ENCODE measurements at places on chromosomes 6 and 20.

DNA sequence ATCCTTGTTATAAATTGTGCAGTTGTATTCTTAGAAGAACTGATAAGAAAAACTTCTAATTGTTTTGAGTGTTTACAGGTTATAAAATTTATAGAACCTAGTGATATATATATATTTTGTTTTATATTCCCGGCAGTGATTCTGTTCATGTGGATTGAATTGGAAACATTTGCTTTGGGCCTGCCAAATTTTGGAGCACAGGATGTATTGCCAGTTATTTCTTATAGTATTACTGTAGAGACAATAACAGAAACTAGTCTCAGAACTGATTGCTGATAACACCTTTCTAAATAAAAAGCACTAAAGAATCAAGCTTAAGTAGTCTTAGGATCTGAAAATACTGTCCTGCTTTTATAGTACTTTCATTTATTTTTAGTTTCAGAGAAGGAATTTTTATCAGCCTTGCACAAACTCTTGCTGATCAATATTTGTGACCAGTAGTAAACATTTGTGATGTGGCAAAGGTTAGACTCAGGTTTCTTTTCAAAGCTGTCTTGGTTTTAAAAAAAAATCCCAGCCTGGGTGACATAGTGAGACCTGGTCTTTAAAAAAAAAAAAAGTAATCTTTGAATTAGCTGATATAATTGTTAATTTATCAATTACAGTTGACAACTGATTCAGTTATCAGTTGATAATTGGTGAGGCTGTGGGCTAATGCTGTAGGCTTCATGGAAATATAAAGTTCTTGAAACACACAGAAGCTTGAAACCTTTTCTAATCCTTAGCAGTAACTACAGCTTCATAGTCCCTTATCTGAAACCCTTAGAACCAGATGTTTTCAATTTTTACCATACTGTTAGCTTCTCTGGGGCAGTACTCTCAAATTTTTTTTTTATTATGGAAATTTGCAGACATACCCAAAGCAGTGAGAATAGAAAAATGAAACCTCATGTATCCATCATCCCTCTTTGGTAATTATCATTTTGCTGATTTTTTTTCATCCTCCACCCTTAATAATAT, 42.4 kb downstream of the RNGTT start:
- DNase-seq: no peak

DNA sequence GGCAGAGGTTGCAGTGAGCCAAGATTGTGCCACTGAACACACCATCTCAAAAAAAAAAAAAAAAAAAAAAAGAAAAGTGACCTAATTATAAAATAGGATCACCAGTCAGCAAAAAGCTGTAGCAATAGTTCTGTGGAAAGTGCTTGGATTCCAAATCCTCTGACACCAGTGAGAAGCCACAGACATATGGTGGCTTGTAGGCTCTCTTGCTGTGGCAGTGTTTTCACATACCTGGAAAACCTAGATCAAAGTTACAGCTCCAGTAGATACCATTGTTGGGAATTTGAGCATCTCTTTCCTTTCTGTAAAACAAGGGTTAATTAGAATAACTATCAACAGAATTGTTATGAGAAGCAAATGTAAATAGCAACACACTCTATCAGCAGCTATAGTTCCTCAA, 4.1 kb downstream of the CCDC170 start:
- DNase-seq: no peak

DNA sequence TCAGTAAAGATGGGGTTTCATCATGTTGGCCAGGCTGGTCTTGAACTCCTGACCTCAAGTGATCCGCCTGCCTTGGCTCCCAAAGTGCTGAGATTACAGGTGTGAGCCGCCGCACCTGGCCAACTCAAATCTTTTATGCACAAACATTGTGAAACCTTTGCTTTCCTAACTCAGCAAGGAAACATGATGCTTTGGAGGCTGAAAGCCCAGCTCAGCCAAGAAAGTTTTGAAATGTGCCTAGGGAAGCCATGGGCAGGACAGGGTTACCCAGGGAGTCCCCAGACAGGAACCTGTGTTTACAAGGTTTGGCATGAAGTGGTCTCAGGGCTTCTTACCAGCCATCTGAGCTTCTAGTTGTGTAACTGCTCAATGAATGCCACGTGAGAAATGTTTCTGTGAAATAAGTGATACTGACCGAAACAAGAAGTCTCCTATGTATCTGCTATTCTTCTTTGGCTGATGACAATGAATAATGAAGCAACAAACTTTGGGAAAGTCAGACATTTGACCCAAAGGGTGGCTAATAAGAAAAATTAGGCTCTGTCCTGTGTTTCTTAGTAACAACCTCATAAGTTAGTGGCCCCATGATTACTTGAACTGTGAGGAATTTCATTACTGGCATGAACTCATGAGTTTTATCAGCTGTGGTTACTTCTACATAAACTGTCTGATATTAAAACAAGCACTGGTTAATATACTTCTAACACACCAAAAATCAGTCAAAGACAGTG, 163.5 kb downstream of the KIF6 start:
- no peak for DNase-seq

DNA sequence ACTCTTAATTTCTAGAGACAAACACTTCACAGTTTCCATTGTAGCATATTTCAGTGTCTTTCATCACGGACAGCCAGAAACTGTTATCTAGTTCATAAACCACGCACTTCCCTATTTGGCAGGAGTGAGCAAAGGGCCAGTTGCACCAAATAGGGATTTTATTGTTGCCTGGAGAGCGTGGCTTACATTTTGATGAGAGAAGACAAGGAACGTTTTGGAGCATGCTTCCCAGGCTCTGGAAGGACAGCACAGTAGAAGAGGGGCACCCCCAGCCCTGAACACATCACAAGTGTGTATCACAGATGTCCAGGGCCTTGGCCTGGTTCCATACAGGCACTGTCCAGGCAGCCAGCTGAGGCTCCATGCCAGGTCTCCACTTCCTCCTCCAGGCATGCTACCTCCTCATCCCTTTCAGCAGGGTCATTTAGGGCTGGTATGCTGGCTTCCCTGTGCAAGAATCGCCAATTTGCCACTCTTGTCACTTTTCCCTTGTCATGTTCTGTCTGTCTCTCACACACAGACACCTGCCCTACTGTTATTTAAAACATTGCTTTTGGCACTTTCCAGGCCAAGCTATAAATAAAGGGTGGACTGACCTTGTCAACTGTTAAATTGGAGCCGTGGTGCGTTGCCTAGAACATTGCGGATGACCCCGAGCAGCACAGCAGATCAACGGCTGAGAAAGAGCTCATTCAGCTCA, 235.0 kb upstream of the GMDS start:
- DNase-seq: no peak

DNA sequence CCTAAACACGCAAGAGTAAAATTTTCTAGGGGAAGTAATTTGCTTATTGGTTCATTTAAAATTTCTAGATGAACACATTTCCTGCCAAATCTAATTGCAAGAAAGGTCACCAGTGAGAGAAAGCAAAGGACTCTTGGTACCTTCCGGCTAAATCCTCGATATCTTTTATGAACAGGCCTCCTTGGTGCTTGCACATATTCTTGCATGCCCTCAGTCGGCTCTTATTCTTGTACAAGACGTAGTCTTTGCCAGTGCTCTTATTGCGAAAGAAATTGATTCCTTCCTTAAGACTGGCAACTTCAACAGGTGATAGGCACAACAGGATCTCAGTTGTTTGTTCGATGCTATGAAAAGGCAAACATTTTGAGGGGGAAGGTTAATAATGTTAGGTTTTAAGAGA, 141.7 kb upstream of the CARMIL1 start:
- no peak for DNase-seq

All from DMS153 (cell line).